ENCODE measurements at places on chromosomes 4 and X. TPM values are rescaled to one million over a fixed set of nuclear protein-coding genes. Genes with fewer than 3 reads are reported as not detected.

GRCh38 chr4:83238393-83239248, 46.0 kb downstream of the COQ2 start:
- DNase-seq, result no peak

DNA sequence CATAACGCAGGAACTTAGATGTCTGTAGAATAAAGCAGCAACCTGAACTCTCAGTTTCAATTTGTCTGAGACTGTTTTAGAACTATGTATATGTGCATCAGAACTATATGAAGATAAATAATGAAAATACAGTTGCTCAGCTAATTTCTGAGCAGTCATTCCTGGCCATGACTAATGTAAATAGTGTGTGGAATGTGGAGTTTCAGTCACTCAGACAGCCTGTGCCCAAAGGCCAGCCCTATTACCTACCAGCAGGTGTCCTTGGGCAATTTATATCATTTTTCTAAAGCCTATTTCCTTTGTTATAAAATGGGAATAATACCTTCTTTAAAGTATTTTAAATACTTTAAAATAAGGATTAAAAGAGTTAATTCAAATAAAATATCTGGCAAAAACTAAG, 56.0 kb upstream of the RELL1 start:
- no peak for DNase-seq

The FDCSP gene
- total RNA-seq, result not detected

The TEX13C gene
- not detected for total RNA-seq

The SPANXA2 gene
- not detected for total RNA-seq

DNA sequence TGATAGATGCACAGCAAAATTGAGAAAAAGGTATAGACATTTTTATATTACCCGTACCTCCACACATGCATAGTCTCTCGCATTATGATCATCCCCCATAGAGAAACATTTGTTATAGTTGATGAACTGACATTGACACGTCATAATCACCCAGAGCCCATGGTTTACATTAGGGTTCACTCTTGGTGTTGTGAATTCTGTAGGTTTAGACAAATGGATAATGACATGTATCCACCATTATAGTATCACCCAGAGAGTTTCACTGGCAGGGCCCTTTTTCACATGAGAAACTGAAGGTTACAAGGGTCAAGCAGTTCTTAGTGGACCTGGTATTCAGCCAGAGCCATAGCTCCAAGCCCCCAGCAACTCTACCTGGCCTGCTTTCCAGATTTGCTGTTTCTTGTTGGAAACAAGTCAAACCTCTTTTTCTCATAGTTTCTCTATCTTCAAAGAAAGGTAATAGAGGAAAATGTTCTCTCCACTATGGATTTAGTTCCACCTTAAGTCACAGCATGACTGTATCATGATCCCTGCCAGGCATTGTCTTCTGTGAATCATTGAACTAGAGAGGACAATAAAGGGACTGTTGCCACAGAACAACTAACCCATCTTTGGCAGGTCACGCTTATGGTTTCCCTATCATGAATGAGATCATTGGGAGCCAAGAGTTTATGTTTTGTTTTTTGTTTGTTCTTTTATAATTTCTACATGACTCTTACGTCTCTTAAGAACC, 64.0 kb downstream of the HHIP start:
- peak; percentile 93 for DNase-seq

The CENPE gene
- 7.0 TPM for total RNA-seq

GRCh38 chr4:184142121-184143000, 75.3 kb downstream of the ENPP6 start:
- no peak for DNase-seq

DNA sequence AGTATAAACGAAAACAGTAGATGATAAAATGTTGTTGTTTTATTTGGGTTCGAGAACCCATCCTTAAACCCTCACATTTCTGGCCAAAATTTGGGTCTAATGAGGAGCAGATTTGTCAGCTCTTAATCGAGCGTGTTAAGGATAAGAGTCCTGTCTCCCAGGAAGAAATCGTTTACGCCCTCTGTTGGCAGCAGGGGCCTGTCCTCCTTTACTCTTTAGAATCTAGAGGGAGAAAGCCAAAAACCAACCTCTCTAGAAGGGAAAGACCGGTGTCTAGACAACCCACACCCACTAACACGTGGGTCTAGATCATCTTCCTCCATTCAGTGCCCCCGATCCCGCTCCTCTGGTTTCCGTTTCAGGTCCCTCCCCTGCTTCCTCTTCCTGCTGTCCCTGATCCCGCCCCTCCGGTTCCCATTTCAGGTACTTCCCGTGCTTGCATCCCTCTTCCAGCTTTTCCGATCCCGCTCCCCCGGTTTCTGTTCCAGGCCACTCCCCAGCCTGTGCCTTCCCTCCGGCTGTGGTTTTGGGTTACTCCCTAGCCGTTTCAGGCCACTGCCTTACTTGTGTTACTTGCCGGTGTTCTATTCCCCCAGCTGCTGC, 339.1 kb downstream of the PAPSS1 start:
- no peak for DNase-seq

DNA sequence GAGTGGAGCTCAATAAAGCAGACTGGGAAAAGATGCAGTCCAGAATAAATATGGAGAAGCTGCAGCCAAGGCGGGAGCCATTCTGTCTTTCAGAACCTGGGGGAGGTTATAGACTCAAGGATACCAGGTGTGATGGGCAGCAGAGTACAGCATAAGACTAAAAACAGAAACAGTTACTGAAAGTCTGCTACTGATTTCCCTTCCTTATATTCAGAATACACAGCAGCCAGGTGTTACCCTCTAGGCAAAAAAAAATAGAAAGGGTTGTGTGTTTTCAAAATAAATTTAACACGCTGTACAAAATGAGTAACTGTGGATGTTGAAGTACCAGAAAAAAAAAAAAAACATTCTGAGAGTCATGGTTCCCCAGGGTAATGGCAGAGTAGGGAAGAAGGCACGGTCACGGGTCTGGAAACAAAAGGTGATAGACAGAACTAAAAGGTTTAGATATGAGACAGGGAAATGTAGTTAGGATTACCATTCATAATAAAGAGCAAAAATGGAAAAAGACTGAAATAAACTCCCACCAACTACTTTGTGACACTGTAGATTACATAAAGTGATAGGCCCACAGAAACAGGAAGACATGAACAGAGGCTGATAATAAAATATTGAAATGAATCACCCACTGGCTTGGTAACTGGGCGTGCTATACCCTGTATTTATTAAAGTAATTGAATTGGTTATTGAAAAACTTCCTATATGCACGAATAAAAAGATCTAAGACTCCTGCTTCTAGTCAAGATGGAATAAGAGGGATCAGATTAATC, 10.8 kb upstream of the HHIP start:
- no peak for DNase-seq

The TRPC5OS gene
- total RNA-seq, result not detected

- no peak for DNase-seq
Observed at GRCh38 chr4:174794543-174795094, 34.4 kb downstream of the GLRA3 start.

The SLC16A2 gene
- total RNA-seq, result 1.0 TPM

The SRPK3 gene
- 0.13 TPM for total RNA-seq

GRCh38 chr4:56764223-56764622, 57.3 kb downstream of the SPINK2 start:
- no peak for DNase-seq

DNA sequence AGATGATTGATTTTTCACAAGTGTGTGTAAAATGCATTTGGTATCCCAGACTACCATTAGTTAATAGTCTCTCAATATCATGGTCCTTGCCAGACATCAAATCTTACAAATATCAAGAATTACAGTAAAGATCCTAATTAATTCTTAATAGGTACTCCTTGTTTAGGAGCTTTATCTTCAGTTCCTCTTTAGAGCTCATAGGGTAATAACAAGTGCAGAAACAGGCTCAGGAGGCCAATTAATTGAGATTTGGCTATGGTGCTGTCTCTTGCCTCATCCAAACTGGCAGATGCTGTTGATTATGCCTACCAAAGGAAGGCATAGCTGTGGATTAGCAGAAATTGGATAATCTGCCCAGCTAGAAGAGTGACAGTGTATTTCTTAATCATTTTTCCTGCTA, 6.9 kb downstream of the MTMR1 start:
- DNase-seq, result no peak

DNA sequence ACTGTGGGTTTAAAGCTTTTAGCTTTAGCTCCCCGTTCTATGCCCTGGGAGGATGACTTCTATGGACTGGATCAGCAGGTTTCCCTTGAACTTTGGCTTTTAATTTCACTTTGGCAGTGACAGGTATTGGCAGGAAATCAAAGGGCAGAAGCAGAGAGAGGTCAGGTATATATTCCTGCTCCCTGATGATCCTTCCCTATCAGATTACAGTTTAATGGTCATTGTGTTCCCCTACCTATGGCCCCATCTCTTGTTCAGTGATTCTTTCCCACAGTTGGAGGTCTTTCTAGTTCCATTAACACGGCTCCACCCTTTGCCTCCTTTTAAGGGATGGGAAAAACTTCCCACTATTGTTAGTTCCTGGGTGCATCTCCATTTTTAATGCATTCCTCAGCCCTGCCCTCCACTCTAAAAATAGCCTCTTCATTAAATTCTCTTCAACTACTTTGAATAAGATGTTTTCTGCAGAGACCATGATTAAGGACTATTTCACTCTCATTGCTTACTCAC, 107.8 kb upstream of the TMEM47 start:
- DNase-seq, result no peak

DNA sequence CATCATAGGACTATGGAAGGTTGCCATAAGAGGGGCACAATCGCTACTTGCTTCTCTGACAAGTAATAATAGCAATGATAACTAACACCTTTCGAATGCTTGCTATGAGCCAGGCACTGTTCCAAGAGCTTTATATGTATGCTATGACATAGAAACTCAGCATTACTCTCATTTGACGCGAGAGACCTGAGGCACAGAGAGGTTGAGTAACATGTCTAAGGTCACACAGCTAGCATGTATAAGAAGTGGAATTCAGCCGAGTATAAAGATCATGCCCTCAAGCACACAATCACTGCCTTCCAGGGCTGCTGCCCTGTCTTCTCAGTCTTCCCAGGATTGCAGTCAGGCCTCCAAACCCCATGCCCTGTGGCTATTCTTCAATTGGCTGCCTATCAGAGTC, 19.5 kb downstream of the PJA1 start:
- no peak for DNase-seq

DNA sequence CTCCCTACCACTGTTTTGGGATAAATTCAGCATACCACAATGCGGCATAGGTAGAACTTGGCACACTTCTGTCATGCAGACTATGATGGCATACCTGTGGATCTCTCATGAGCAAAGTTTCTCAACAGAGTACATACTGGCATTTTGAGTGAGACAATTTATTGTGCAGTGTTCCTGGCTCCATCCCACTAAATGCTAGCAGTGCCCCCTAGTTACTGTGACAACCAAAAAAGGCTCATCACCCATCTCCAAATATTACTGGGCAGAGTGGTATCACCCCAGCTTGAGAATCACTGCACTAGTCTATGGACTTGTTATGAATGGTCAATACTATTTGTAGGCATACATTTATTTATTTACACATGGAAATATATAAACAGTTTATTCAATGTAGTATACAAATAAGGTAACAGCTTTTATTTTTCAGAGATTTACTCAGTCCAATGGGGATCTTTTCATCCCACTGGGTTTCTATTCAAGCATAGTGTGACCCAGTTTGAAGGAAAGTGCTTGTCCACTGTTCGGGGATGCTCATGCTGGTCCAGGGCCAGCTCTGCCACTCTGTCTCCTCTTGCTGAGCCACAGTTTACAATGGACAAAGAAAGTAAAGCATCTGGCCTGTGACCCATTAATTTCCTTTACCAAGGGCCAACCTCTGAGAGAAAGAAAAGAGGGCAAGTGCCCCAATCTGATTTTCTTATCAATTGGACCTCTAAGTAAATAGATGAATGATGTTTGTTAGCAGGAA, 81.0 kb upstream of the IL2 start:
- no peak for DNase-seq

DNA sequence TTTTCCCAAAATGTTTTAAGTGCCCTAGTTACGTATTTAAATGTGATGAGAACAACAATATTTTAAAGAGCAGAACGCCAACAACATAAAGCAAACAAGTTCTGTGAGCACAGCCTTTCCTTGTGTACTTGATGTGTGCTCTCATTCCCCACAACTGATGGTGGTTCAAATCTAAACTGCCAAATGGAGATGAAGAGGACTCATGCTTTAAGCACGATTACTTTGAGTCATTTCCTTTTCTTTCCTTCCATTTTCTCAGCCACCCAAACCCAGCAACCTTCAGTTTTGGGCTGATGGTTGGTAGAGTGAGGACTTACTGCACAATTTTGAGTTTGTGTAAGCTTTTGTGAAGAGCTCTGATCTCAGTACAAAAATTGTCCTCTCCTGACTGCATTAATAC, 1.7 kb downstream of the NSD2 start:
- DNase-seq, result peak; percentile 47

DNA sequence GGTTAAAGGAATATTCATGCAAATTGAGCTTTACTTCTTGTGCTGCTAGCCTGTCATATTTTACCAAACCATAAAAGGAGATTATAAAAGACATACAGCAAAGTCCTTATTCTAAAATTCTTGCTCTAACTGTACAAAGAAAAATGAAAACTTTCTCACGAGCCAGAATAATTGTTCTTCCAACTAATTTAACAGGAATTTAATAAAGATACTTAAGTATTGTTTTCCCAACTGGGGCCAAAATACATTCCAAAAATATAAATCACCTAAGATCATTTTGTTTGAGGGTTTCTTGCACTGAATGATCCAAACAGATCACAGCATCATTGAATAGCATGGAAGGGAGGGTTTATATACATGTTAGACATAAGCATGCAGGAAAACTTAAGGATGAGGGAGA, 127.1 kb upstream of the PCDH18 start:
- no peak for DNase-seq

DNA sequence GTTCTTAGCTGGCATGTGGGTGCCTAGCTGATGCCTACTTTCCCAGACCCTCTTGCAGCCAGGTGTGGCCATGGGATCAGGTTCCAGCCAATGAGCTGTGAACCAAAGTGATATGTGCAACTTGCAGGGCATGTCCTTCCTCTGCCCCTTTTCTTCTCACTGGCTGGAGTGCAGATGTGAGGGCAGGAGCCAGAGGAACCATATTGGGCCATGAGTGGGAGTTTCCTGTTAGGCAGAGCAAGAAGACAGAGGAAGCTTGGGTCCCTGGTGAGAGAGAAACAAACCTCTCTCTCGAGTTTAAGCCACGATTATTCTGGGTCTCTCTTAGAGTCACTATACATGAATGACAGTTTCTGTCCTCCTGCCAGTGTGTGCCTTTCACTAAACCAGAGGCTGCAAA, 120.4 kb upstream of the STX18 start:
- no peak for DNase-seq

GRCh38 chrX:37658343-37659030, 27.1 kb upstream of the XK start:
- no peak for DNase-seq

The FOXO4 gene
- 5.9 TPM for total RNA-seq

DNA sequence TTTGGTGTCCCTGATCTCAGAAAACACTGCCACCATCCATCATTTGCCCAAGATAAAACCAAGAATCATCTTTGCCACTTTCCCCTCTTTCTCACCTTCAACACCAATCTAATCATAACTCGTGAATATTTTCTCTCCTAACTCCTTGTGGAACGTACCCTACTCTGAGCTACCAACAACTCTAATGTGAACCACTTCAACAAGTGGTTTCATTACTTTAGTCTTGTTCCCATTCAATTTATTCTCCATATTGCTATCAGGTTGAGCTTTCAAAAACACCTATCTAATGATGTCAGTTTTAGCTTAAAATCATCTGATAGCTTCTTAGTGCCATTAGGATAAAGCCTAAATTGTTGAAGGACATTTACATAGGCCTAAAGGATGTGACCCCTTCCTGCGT, 39.8 kb upstream of the CXorf38 start:
- DNase-seq, result no peak

All from dermis microvascular lymphatic vessel endothelial cell (primary cell).